Stimulated activated CD4-positive, alpha-beta T cell treated with anti-CD3 and anti-CD28 coated beads, Interleukin-15, amount 100 ng/mL, for 24 hours (primary cell): ENCODE measurements at places on chromosomes 4 and X.

DNA sequence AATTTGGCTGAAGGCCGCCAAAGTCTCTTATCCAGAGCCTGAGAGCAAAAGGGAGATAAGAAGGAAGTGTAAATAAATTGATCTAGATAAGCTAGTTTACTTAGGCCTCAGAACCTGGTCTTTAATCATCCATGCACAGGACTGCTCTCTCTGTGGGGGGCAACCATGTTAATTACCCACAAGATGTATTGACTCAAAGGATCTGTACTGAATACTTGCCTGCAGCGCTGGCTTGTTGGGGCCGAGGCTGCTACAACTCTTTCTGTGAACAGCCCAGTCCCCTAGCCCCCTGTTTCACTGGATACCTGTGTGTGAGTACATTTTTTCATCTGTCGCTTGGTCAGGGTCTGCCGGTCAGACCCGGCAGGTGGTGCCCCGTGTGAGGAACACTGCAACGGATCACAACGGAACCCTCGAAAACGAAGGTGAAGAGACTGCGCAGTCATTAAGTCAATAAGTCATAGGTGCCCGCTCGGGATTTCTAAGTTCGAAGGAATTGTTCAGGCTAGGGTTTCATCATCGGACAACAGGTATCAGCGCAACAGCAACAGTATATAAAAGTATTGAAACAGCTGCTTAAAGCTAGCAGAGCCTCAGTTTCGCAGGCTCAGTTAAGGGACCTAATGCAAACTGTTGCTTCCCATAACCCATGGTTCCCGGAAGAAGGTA lies 8.3 kb downstream of the MAGEA11 start:
- DNase-seq: no peak

GRCh38 chr4:147828331-147828905 lies 96.5 kb downstream of the ARHGAP10 start:
- no peak for DNase-seq

- no peak for DNase-seq
Measured at GRCh38 chrX:16994736-16995135, 48.3 kb downstream of the REPS2 start.

GRCh38 chrX:42229533-42229932 lies 306.2 kb upstream of the CASK start:
- no peak for DNase-seq

DNA sequence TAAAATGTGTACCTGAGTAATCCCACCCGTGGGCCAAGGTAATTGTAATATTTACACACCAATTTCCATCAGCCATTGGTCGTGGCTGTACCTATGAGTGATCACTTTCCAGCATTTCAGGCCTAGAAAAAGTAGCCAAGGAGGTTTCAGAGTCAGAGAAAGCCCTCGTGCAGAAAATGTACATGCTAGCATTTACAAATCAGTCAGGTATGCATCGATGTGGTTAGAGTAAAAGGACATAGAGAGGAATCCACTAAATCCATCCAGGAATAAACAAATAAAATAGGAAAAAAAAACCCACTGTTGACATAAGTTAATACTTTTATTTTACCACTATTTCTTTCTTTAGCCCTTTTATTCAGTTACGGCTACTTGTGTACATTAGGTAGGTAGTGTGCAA lies 256.8 kb downstream of the TRIML1 start:
- DNase-seq: no peak

GRCh38 chr4:123450393-123450792 lies 53.8 kb downstream of the SPRY1 start:
- DNase-seq: no peak
